Activated CD8-positive, alpha-beta T cell treated with anti-CD3 and anti-CD28 coated beads, Interleukin-2, amount 10 ng/mL, durations not matched to agents 7 days and 5 days (primary cell): ENCODE measurements at places on chromosomes 6 and 20.
A peak's percentile ranks its signal among the peaks of the same experiment; 100 is the strongest.

DNA sequence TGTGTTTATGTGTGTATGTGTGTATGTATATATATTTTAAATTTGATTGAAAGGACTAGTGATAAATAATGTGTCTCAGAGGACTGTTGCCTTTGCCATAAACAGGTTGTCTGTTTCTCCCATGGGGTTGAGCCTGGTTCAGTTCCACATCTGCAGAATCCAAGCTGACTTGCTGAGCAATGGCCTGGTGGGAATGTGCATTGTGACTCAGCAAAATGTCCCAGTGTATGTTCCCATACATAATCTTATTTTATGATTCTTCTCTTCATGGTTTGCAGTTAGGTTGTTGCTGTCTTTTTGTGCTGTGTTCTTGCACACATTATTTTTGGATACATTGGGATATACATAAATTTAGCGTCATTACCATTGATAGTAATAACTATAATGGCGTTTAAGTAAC is 115.6 kb upstream of the SLC24A3 start:
- no peak overlapping the region for H3K4me3 ChIP-seq
- H3K36me3 ChIP-seq = no peaks in the 10 kb centered on the region
- no peaks in the 10 kb centered on the region for H3K4me1 ChIP-seq
- no peaks in the 10 kb centered on the region for H3K27me3 ChIP-seq
- no peak overlapping the region for H3K27ac ChIP-seq

GRCh38 chr6:7546383-7546782 is 4.9 kb downstream of the DSP start:
- peaks cover 5% of the 10 kb centered on the region for H3K4me1 ChIP-seq
- H3K27me3 ChIP-seq = peaks cover 48% of the 10 kb centered on the region

GRCh38 chr6:20338156-20338555 is 63.5 kb upstream of the E2F3 start:
- peaks cover 11% of the 10 kb centered on the region for H3K36me3 ChIP-seq
- H3K4me3 ChIP-seq = no peak overlapping the region
- H3K27ac ChIP-seq = no peak overlapping the region
- H3K4me1 ChIP-seq = peaks cover 32% of the 10 kb centered on the region
- DNase-seq = no peak

GRCh38 chr6:167314180-167314821 is 10.6 kb upstream of the TTLL2 start:
- no peaks in the 10 kb centered on the region for H3K4me1 ChIP-seq
- H3K36me3 ChIP-seq = no peaks in the 10 kb centered on the region
- H3K4me3 ChIP-seq = no peak overlapping the region
- peaks cover 4% of the 10 kb centered on the region for H3K27me3 ChIP-seq
- no peak for DNase-seq
- H3K27ac ChIP-seq = no peak overlapping the region

- H3K4me1 ChIP-seq = peaks cover 24% of the 10 kb centered on the region
- no peak overlapping the region for H3K4me3 ChIP-seq
- no peaks in the 10 kb centered on the region for H3K27me3 ChIP-seq
- H3K27ac ChIP-seq = no peak overlapping the region
- H3K36me3 ChIP-seq = peaks cover 67% of the 10 kb centered on the region
These were observed 366.5 kb downstream of the ESR1 start for GRCh38 chr6:152173957-152174356.

DNA sequence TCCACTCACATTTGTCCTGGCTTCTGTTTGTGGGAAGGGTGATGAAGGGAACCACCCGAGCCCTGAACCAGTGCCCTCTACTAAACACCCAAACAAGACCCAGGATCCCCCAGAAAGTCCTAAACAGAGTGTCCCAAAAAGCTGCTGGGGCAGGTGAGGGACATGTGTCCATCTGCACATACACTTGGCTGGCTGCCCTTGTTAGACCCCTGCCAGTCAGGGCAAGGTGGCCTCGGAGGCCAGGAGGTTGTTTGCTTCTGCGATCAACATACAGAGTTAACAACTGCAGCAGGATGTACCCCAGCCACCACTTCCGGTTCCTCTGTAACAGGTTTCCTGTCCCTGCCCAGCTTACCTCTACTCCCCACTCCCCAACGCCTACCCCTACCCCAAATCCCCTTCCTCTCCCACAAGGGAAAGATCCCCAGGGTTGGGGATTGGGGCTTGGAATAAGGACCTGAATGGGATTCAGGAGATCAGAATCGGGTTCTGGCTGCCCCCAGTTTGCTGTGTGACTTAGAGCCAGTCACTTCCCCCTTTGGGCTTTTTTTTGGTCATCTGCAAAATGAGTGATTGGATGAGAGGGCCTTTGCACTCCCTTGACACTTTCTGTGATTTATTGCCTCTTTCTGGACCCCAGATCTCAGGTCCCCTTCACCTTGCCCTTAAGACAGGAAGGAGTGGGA is 13.9 kb downstream of the DEF6 start:
- H3K36me3 ChIP-seq = peaks cover 85% of the 10 kb centered on the region
- peak; percentile 78 for DNase-seq
- no peaks in the 10 kb centered on the region for H3K27me3 ChIP-seq
- peaks cover 86% of the 10 kb centered on the region for H3K4me1 ChIP-seq
- H3K4me3 ChIP-seq = peak overlapping the region; percentile 65

DNA sequence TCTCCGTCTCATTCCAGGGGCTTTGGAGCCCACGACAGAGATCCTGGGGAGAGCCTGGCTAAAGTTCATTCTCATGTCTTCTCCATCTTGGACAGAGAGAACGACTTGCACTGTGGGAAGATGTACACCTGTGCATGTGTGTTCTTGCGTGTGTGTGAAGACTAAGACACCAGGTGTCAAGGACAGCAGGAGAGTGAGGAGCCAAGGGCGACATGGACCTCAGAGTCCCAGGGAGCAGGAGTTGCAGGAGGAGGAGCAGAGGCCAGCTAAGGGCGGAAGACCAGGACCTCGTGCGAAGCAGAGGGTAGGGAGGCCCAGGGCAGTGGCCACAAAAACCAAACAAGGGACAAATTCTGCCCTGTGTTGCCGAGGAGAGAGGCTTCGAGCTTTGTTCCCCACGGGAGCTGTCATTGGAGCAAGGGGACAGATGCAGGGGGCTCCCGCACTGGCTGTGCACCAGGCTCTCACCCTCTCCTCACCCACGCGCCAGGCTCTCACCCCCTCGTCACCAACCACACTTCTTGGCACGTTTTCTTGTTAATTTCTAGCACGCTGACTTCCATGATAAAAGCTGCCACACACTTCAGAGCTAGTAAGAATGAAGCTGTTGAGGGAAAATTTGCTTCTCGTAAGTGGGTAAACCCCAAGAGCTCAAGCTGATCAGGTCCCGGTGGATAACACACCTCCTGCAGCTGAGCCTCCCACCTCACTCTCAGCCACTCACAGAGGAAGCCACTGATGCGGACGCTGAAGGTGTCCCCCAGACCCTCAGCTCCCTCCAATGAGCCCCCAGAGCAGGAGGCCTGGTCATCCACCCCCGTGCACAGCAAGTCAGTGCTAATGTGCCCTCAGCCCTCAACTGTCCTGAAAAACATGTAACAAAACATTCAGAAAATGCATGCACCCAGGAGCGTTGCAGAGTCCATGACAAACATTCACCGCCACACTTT is 62.6 kb downstream of the DLL1 start:
- peaks cover 8% of the 10 kb centered on the region for H3K27me3 ChIP-seq
- H3K36me3 ChIP-seq = no peaks in the 10 kb centered on the region
- DNase-seq = no peak
- H3K4me3 ChIP-seq = no peak overlapping the region
- H3K27ac ChIP-seq = no peak overlapping the region

DNA sequence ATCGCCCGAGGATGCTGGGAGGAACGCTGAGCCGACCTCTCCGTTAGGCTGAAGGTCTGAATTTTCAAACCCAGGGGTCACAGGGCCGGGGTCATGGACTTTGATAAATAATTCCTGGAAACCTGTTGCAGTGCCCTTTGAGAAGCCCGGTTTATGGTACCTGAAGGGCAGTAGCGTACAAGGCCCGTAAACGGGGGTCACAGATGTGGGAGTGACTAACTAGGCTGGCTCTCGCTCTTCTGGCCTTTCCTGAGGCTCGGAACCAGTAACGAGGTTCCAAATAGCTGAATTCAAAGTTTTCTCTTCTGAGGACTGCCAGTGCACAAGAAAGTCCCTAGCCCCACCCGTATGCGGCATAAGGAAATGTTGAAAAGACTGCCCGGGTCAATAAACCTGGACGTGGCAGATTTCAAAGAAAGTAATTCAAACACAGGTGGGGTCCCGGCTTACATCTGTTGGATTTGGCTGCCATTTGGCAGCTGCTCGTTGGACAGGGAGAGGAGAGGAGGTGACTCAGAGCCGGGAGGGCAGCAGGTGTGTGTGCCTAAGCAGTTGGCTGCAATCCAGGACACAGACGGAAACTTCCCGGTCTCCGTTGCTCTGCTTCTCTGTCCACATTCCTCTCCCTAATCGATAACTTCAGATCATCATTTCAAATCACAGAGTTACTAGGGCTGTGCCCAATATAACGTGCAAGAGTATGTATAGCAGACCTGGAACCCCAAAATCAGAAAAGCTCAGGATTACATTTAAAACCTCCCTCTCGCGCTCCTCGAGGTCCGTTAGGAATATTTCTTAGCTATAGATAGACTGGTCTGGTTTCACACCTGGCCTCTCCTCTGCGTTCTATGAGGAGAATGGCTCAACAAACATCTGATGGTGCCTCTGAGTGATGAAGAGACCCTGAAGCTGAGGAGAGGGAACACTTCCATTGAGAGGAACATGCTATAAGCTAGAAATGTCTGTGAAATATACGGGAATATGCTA is 765 bp upstream of the GMDS start:
- H3K4me3 ChIP-seq = peak overlapping the region; percentile 94
- peaks cover 12% of the 10 kb centered on the region for H3K36me3 ChIP-seq
- DNase-seq = peak; percentile 52
- H3K4me1 ChIP-seq = peaks cover 43% of the 10 kb centered on the region

DNA sequence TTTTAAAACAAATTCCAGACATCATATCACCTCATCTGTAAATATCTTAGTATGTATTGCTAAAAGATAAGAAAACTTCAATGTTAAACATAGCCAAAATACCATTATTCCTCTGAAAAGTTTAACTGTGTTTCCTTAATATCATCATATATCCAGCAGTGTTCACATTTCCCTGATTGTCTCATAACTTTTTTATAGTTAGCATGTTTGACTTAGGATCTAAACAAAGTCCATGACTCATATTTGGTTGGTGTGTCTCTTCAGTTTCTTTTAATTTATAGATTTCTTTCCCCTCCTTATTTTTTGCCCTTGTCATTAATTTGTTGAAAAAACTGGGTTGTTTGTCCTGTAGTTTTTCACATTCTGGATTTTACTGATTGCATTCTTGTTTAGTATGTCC is 163.0 kb downstream of the RPS12 start:
- H3K4me1 ChIP-seq = no peaks in the 10 kb centered on the region
- DNase-seq = no peak
- no peak overlapping the region for H3K4me3 ChIP-seq
- H3K27ac ChIP-seq = no peak overlapping the region

- H3K4me3 ChIP-seq = no peak overlapping the region
- H3K27ac ChIP-seq = no peak overlapping the region
- no peaks in the 10 kb centered on the region for H3K36me3 ChIP-seq
- peaks cover 3% of the 10 kb centered on the region for H3K27me3 ChIP-seq
These were observed 78.2 kb upstream of the CST7 start for GRCh38 chr20:24870881-24871280.

- H3K4me3 ChIP-seq = no peak overlapping the region
- H3K27ac ChIP-seq = no peak overlapping the region
- H3K27me3 ChIP-seq = peaks cover 16% of the 10 kb centered on the region
- no peaks in the 10 kb centered on the region for H3K4me1 ChIP-seq
These were observed 194.4 kb downstream of the BMP7 start for GRCh38 chr20:57071954-57072583.

DNA sequence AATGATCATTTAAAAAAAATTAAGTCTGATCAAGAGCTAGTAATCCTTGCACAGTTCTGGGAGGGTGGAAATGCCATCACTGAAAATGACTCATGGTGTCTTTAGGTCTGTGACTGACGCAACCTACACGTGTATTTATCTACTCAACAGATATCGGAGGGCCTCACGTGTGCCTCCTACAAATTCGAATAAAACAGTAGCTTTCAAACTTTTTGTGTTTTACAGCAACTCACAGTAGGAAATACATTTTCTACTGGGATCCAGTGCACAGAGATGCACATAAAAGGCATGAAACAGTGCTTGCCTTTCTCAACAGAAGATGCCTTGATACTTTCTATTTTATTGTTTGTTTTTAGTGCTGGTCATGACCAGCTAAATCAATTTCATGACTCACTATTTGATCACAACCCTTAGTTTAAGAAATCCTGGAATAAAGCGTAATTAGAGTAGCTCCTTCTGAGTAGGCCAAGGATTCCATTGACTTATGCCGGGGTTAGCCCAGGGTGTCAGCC is 210.0 kb upstream of the SNX9 start:
- no peaks in the 10 kb centered on the region for H3K36me3 ChIP-seq
- H3K27ac ChIP-seq = no peak overlapping the region
- no peaks in the 10 kb centered on the region for H3K27me3 ChIP-seq
- no peaks in the 10 kb centered on the region for H3K4me1 ChIP-seq

DNA sequence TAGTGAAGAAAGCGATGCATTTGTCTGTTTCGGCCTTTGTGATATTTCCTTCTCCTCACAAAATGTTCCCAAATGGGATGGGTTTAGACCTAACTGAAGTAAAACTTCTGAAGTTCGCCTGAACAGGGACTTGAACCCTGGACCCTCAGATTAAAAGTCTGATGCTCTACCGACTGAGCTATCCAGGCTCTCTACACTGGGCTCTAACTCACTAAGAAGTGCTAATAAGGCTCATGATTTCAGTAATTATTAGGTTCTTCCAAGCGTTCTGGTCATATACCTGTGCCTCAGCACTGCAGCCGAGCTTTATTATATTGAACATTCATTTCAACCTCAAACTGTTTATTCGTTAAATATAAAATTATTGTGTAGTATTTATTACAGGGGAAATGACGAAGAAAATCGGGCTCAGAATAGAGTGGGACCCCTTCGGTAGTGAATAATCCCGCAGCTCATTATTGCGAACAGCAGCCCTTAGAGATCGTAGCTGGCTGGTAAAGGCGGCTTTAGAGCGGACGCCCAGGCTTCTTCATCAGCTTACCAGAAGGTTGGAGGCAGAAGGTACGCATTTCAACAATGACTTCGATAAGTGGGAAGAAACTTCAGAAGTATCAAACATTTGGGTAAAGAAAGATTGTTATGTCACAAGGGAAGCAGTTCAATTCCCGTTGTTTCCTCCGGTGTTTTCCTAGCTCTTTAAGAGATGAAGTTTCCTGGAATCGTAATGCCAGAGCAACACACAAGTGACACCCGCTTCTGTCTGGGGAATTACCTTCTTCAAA is 119.0 kb upstream of the ZNF184 start:
- peak; percentile 31 for DNase-seq
- no peak overlapping the region for H3K4me3 ChIP-seq

- no peak overlapping the region for H3K27ac ChIP-seq
- no peaks in the 10 kb centered on the region for H3K36me3 ChIP-seq
- no peaks in the 10 kb centered on the region for H3K4me1 ChIP-seq
- no peak overlapping the region for H3K4me3 ChIP-seq
- H3K27me3 ChIP-seq = peaks cover 5% of the 10 kb centered on the region
These were observed 177.2 kb upstream of the DTNBP1 start for GRCh38 chr6:15839969-15840541.
